ENCODE measurements at places on chromosomes 16 and 17.

- peak; percentile 64 for DNase-seq
These were observed 16.7 kb downstream of the ADCY7 start for GRCh38 chr16:50282955-50283631.

- DNase-seq, result no peak
These were observed 8.1 kb upstream of the PPP1R27 start for GRCh38 chr17:81842725-81843504.

GRCh38 chr17:64459284-64459747 lies 10.4 kb downstream of the MILR1 start:
- DNase-seq, result no peak

- peak; percentile 49 for DNase-seq
These were observed 643 bp downstream of the HSDL1 start for GRCh38 chr16:84144209-84144858.

GRCh38 chr17:11797803-11798202 lies 199.5 kb downstream of the ZNF18 start:
- no peak for DNase-seq
